ENCODE measurements at places on chromosomes 6 and 20.

DNA sequence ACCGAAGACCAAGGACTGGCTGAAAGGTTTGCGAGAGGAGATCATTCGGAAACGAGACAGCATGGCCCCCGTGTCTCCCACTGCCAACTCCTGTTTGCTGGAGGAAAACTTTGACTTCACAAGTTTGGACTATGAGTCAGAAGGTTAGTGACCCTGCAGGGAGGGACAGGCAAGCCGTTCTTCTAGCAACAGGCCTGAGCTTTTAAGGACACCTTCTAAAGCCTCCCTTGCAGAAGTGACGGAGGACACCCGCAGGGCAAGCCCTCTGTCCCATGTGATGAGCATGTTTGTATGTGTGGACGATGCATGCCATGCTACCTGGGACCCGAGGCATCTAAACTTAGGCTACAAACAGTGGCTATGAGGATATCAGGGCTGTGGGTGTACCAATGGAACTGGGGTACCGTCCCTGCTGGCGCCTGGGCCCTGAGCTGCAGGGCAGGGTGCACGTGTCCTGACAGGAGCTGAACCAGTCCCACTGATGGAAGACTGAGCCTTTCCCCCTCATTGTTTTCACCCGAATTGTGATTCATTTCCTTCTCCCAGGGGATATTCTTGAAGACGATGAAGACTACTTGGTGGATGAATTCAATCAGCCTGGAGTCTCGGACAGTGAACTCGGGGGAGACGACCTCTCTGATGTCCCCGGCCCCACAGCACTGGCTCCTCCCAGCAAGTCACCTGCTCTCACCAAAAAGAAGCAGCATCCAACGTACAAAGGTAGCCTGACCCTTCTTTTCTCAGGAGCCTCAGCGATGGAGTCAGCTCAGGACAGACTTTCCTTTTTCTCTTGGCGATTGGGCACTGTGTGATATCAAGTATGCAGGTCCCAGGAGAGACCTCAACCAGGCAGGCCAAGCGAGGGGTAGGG lies 84.4 kb downstream of the SERAC1 start:
- no peak for DNase-seq

GRCh38 chr6:147132889-147133288 lies 71.3 kb upstream of the STXBP5 start:
- no peak for DNase-seq

GRCh38 chr6:139369568-139370282 lies 4.7 kb downstream of the CITED2 start:
- DNase-seq: no peak

- no peak for DNase-seq
Observed at GRCh38 chr6:158552055-158552795, 7.7 kb upstream of the TMEM181 start.

GRCh38 chr6:47379328-47379727 lies 69.6 kb upstream of the TNFRSF21 start:
- no peak for DNase-seq

DNA sequence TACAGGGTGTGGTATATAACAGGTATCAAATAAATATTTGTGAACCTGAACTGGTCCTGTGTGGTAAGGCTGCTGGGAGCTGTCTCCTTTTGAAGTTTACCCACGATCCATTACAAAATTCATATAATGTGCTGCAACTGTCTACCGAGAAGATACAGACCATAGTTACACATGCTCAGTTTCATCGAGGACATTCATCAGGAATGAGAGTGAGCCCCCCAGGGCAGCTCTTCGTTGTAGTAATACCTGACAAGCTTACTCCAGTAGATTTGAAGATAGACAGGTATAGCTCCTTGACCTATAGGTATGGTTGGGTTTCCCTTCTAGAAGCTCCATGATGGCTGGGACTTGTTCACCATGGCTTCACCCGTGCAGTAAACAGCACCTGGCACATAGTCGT lies 25.7 kb downstream of the ARMC2 start:
- no peak for DNase-seq

DNA sequence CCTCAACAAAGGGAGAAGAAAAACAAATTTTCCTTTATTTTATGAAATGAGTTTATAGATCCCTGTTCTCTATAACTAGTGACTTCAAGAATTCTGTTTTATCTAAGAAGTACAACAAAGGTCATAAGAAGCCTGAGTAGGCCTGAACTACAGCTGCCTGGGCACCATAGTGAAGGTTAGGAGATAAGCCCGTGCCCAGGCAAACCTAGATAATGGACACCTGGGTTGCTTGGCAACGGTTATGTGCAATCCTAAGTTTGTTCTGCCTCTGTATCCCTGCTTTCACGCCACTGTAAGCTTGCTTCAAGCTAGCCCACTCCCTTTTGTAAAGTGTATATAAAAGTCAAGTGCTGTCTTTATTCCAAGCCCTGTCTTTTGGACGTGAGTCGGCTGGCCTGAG lies 23.2 kb downstream of the SCGN start:
- no peak for DNase-seq

- DNase-seq: no peak
Observed at GRCh38 chr6:170433163-170434116, 119.7 kb downstream of the PSMB1 start.

DNA sequence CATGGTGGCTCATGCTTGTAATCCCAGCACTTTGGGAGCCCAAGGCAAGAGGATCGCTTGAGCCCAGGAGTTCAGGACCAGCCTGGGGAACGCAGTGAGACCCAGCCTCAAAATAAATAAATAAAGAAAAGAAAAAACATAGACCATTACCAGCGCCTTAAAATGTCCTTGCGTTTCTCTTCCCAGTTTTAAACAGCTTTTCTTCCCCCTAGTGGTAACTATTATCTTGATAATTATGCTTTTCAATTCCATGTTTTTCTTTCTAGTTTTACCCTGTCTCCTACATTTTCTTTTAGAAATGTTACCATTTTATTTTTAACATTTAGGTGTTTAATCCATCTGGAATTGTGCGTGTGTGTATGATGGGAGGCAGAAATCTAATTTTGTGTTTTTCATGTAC lies 24.4 kb downstream of the DNAH8 start:
- no peak for DNase-seq

DNA sequence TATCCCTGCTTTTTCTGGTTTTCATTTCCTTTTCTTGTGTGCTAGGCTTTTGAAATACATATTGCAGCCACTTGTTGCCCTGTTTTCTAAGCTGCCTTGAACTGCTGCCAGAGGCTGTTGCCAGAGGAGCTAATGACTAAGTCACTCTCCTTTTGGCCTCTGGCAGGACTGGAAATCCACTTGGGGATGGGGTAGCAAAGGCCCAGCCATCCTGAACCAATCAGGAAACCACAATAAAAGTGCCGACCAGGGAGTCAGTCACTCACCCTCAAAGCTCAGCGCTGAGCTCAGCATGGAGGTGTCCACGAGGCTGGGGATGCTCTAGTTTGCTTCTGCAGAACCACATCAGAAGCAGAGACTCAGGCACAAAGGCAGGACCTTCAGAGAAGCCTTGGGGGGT lies 813.0 kb downstream of the DHX35 start:
- DNase-seq: no peak

DNA sequence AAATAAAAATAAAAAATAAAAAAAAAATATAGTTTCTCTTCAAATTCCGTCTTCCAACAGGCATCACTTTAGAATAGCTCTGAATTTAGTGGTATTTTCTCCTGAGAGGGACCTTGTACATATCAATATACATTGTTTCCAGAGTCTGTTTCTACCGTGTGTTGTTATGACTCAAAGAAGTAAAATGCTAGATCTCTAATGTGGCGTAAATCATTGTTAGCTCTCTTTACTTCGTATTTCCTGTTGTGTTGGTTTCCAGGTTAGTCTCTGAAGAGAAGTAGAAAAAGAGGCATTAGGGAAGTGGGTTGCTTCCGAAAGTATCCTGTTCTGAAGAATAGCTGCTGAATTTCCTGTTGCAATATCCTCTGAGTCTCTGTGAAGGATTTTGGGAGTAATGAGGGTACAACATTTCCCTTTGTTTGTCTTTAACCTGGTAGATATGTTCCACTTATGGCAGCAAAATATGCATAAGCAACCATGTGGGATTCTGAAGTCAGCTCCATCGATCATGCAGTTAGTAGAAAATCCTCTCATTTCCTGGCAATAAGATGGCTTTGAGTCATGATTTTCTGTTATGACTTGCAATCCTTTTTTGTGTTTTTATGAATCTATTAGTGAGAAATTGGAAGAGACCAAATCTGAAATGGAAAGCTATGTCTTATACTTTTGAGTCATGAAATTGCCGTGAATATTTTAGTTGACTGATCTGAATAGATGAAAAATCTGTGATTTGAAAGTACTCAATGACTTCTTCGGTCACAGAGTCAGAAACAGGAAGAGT lies 42.0 kb upstream of the MCHR2 start:
- no peak for DNase-seq
